Erythroblast (primary cell): ENCODE measurements at places on chromosomes 3 and 15.

DNA sequence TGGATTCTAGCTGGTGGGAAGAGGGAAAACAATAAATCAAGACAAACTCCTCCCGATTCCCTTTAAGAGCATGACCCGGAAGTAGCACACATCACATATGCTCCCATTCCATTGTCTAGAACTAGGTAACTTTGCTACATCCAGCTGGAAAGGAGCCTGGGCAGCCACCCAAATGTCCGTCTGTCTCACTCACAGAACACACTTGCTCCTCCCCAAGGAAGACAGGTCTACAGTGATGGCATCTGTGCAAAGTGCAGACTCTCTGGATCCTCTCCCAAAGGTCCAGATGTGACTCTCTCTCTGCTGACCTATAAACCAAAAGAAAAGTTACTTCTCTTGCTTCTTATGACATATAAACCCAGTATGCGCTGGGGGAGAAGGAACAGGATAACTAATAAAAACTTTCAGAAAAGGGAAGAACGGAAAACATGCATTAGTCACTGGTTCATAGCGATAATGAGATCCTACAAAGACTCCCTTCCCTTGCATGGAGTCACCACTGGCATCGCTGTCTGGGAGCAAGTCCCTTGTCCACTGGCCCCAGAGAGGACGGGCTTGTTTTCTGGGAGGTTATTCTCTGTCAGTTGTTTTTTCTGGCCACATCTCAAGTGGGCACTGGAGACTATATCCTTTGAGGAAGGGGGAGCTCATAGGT is 29.8 kb upstream of the EPHB3 start:
- no peak for DNase-seq

GRCh38 chr3:133670525-133670995 is 8.8 kb upstream of the TOPBP1 start:
- no peak for DNase-seq

DNA sequence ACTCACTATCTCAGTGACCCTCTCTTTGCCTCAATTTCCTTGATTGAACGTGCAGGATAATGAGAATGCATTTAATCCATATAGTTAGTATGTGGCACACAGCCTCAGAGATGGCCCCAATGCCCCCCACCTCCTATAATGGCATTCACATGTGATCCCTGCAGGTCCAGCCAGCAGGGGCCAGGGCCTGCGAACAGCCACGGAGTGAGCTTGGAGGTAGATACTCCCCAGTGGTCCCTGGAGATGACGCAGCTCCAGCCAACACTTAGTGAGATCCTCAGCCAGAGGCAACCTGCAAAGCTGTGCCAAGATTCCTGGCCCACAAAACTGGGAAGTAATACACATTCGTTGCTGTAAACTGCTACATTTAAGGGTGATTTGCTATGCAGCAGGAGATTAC is 184.9 kb upstream of the NSMCE3 start:
- DNase-seq: no peak

GRCh38 chr3:30263925-30264313 is 342.5 kb upstream of the TGFBR2 start:
- DNase-seq: peak; percentile 5

DNA sequence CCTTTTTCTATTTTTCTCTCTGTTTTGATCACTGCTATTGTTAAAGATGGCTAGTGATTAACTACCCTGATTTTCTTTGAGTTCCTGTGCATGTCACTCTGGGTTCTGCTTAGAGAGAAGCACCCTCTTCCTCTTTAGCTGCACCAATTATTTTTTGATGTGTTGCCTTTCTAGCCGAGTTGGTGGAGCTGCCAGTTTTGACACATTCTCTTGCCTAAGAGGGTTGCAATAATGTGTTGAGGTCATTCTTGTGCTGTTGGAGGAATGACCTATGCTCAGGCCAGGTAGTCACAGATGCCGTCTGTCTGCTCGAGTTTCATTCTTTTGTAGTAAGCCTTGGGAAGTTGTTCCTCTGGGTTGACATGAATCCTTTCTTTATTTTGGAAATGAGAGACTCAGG is 84.6 kb upstream of the DPH6 start:
- DNase-seq: peak; percentile 47

- no peak for DNase-seq
Measured at GRCh38 chr15:50576166-50576565, 29.7 kb upstream of the USP50 start.

DNA sequence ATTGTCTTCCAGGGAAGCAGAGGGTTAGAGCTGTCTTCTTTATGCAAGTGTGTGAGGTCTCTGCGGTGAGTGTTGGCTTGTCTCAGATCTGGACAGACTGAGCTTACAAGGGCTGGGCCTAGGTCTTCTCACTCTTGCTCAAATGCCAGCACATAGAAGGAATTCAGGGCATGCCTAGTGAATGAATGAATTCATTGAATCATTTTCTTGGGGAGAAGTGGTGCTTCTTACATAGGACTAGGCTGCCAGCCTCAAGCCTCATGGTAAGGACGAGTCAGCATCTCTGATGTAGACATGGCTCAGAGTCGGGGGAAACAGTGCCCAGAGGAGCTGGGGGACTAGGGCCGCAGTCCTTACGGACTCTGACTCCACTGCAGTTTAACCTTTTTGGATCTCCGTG is 17.2 kb downstream of the MKRN2 start:
- no peak for DNase-seq

GRCh38 chr3:160312014-160312624 is 86.9 kb downstream of the C3orf80 start:
- peak; percentile 10 for DNase-seq

- DNase-seq: no peak
Measured at GRCh38 chr3:44942202-44942921, 33.6 kb downstream of the ZDHHC3 start.

DNA sequence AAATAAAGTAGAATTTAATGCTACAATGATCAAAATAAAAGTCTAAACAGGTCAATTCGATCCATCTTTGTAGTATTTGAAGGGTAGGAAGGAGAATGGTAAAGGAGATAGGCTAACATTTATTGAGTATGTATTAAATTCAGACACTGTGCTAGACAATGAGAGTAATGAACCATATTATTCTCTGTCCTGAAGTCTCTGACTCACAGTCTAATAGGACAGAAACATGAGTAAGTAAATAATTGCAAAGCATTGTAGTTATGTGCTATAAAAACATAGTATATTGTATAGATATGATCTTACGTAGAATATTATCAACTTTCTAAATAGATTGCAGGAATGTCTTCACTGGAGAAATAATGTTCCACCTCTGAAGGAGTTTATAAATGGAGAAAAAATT is 64.5 kb downstream of the MDFIC2 start:
- no peak for DNase-seq

GRCh38 chr15:89130201-89130600 is 41.9 kb downstream of the ABHD2 start:
- no peak for DNase-seq

DNA sequence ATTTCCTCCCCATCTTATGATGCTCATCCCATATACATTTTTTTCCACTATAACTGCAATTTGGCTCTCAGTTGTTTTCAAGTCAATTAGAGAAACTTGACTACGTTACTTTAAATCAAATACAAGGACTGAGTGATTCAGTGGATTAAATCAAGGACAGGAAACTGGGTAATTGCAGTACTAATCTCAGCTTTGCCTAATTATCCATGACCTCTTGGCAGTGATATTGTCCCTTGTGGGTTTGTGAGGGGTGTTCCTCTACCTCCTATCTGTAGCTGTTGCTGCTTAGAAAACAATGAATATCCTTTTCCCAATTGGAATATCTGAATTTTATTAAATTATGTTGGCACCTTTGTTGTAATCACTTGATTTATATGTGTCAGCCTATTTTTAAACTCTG is 79.4 kb downstream of the ZPLD1 start:
- no peak for DNase-seq

- no peak for DNase-seq
Measured at GRCh38 chr3:11165476-11165875, 11.2 kb downstream of the HRH1 start.

DNA sequence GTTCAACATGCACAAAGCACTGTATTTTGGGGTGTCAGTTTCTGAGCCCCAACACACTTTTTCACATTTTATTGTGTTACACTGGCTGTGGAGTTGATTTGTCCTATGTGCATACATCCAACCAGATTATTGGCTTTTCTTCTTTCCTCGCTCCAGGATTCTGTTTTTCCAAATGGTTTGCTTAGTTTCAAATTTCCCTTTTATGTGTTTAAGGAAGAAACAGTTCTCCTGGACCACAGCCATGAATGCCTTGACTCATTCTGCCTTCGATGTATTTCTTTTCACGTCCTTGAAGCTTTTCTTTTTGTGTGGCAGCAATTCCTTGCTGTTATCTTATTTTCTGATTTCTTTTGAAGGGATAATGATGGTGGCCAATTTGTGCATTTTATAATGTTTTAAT is 53.8 kb downstream of the CACNA2D3 start:
- DNase-seq: no peak

- DNase-seq: no peak
Measured at GRCh38 chr15:38876621-38877020, 312.0 kb upstream of the RASGRP1 start.

DNA sequence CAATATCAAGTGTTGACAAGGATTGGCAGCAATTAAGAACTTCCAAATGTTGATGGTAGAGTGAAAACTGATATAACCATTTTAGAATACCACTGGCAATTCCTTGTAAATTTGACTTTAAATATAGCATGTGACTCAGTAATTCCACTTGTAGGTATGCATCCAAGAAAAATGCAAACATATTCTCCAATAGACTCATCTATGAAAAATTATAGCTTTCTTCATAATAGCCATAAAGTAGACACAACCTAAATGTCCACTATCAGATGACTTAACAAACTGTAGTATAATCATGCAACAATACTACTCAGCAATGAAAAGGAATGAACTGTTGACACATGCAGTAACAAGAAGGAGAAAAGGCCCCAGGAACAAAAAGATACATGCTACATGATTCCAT is 988.1 kb downstream of the FHIT start:
- DNase-seq: no peak

GRCh38 chr3:107543666-107544065 is 20.9 kb downstream of the BBX start:
- peak; percentile 54 for DNase-seq

GRCh38 chr15:64009241-64009640 is 37.0 kb downstream of the DAPK2 start:
- DNase-seq: no peak

- no peak for DNase-seq
Measured at GRCh38 chr3:160065282-160065681, 76.6 kb downstream of the IL12A start.

- peak; percentile 93 for DNase-seq
Measured at GRCh38 chr3:52240059-52240885, 1.3 kb upstream of the TWF2 start.

DNA sequence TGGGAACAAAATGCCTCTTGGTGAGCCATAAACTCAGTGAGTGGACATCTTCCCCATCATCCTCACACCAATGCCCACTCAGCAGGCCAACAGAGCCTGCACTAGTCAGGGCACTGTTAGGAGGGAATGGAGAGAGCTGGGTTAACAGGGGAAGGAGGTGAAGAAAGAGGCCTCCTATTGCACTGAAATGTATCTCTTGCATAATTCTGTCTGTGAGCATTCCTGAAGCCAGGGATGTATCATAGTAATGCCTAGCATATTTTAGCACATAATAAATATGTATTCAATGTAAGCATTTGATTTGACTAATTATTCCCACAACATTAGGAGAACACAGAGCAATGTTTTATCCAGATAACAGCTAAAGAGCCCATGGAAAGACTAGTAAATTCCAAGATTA is 81.2 kb downstream of the ANO10 start:
- DNase-seq: no peak

- no peak for DNase-seq
Measured at GRCh38 chr15:83295417-83295816, 11.0 kb upstream of the BNC1 start.

- DNase-seq: no peak
Measured at GRCh38 chr3:159788291-159788690, 200.3 kb upstream of the IL12A start.

DNA sequence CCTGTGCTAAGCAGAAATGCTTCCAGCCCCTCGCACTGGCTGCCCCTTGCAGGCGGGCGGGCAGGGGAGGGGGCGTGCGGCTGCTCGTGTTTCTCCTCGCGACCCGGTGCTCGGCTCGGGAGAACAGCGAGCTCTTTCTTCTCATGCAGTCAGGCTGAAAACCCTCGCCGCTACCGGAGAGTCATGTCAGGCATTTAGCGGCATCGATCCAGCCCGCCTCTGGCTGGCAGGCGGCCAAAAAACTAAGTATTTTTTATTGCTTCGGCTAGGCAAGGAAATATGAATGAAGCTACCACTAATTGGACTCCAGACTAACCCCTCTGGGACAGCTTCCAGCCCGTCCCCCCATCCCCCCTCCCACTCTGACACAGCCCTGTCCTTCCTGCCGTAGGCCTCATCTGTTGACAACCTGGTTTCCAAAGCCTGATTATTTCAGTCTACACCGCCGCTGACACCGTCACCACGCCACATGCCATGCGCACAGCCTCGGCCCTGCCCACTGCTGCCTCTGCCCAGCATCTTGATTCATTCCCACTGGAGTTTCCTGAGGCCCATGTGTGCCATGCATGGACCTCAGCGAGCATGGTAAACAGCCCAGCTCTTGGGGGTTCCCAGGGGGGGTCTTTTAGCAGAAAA is 35.3 kb downstream of the TLE3 start:
- DNase-seq: no peak

DNA sequence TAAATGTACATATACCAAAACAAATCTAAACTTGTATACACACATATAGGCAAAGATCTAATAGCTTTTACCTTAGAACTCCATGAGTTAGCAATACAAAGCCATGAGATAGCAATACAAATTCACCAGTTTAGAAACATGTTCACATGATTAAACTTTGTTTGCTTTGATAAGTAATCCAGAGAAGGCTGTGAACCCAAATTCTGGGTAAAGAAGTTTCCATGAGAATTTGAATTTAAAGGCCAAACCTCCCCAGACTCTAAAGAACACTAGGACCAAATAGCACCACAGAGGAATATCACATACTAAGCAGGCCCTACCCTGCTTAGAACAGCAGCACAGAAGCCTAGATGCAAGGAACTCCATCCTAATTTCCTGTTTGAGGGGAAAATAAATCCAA is 83.7 kb upstream of the TP63 start:
- DNase-seq: no peak
